ENCODE measurements at places on chromosomes 16 and 17.

GRCh38 chr16:888901-889570 is 81.7 kb downstream of the LMF1 start:
- no peak for DNase-seq

DNA sequence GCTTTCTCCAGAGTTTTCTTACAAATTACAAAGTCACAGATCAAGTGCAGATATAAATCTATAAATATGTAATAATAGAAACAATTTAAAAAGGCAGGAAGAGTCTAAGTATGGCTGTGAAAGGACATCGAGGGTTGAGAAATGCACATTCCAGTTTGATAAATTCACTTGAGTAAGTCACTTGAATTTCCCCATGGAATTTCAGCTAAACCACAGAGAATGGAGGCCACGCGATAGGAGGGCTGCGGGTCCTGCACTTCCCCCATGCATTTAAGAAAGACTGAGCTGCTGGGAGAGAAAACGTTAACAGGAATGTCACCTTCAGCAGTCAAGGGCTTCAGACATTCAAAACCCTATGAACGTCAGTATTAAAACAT is 6.1 kb upstream of the MXRA7 start:
- no peak for DNase-seq

GRCh38 chr17:73043686-73044581 is 48.6 kb downstream of the SLC39A11 start:
- DNase-seq, result no peak

- DNase-seq, result no peak
Observed at GRCh38 chr16:27595475-27595874, 45.5 kb downstream of the KATNIP start.

GRCh38 chr16:84930298-84931106 is 80.8 kb downstream of the ZDHHC7 start:
- no peak for DNase-seq

DNA sequence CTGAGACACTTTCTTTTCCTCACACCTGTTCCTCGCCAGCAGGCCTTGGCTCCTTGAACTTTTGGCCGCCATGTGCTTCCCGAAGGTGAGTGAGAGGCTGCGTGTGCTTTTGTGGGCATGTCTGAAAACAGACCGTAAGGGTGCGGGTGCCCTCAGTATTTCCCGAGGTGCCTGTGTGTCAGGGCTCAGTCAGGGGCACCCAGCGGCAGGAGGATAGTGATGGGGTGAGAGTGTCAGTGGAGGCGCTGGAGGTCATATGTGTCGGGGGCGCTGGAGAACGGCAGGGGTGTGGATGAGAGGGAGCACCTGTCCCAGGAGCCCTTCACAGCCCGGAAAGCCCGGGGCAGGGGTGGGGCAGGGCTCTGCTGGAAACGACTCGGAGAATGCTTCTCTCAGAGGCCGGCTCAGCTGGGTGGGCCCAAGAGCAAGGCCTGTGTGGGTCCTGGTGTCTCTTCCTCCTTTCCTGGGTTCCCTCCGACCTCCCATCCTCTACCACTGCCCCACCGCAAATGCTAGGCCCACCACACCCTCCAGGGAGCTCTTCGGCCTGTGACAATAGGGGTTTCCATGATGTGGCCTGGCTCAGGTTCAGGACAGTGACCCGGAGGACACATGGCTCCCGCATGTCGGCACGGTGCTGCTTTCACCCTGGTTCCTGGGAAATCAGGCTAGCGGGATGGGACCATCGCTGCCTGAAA is 451 bp downstream of the IL32 start:
- DNase-seq, result no peak

GRCh38 chr16:87608400-87608985 is 6.2 kb downstream of the JPH3 start:
- no peak for DNase-seq
